GDM1 (cell line): ENCODE measurements at places on chromosomes 16 and 17.

GRCh38 chr17:73639932-73640331, 4.3 kb downstream of the SDK2 start:
- DNase-seq: no peak

GRCh38 chr16:15894571-15895374, 6.4 kb upstream of the CEP20 start:
- DNase-seq: no peak

- DNase-seq: no peak
Measured at GRCh38 chr16:16041196-16041892, 91.9 kb downstream of the ABCC1 start.

- DNase-seq: no peak
Measured at GRCh38 chr17:65409381-65409780, 152.1 kb downstream of the AXIN2 start.

- DNase-seq: peak; percentile 62
Measured at GRCh38 chr17:8964801-8965393, 610 bp downstream of the PIK3R5 start.

DNA sequence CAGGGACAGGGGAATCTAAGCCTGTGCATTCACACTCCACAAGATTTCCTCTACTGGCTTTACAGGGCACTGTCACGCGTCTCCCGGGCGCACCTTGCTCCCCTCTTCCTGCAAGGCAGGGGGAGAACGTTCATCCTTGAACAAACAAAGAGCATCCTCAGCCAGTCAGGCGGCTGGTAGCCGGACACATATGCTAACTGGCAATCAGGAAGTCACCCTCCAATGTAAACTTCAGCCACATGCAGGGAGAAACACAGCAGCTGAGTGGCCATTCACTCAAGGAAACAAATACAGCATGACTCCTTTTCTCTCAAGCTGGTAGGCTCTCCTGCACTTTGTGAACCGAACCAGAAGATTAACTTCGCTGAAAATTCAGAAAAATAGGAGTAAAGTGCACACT, 10.8 kb upstream of the HSBP1 start:
- no peak for DNase-seq

DNA sequence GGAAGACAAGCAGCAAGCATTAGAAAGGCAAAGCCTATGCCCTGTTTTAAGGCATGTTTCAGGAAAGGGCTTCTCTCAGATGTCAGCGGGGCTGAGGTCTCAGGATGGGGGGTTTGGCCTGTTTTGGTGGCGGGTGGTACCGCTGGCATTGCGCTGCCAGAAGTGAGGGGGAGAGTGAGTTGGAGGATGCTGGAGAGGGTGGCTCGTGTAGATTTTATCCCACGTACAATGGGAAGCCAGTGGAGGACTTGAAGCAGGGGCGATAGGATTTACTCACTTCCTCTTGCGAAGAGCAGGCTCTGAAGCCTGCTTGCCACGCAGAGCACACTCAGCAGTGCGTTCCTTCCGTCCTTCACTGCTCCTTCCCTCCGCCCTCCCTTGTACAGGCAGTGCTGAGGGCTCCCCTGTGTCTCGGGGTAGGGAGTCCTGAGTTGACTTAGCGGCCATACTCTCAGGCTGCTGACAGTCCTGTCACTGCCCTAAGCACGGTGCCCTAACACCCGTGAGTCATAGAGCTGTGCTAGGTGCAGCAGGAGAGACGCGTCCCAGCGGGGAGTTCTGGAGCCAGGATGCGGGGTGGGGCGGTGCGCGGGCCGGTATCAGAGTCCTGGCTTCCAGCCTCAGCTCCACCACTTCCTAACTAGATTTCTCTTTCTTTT, 113.1 kb downstream of the SNX29 start:
- peak; percentile 61 for DNase-seq
